Kidney (tissue), 22 donors: ENCODE measurements at places on chromosomes 5 and 9. TPM values are rescaled to one million over a fixed set of nuclear protein-coding genes. Genes with fewer than 3 reads are reported as not detected.

Gene SARDH
- total RNA-seq, result 4.6 TPM

- no peak for DNase-seq
Observed at GRCh38 chr9:118586978-118587377, 782.3 kb downstream of the BRINP1 start.

DNA sequence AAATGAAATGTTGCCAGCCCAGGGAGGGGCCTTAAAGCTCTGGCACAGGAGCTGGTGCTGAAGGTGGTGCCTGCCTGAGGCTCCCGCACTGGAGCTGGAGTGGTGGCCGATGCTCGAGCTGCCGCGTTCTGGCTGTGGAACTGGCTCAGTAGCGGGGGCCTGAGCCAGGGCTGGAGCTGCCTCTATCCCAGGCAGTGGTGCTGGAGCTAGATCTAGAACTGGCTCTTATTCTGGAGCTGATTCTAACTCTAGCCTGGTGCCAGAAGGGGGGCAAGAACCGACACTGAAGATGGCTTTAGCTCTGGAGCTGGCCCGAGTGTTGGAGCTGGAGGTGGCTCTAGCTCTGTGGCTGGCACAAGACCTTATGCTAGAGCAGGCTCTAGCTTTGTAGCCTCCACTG is 19.2 kb downstream of the OBP2B start:
- DNase-seq, result peak; percentile 41

Gene ADAMTSL2
- total RNA-seq, result 32.1 TPM

DNA sequence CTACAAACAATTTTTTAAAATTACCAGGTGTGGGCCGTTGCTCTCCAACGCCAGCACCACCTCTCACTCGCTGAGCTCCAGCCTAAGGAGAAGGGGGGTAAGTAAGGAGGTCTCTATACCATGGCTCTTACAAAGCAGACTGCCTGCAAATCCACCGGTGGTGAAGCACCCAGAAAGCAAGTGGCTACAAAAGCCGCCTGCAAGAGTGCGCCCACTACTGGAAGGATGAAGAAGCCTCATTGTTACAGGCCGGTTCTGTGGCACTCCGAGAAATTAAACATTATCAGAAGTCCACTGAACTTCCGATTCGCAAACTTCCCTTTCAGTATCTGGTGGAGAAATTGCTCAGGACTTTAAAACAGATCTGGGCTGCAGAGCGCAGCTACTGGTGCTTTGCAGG is 46.0 kb downstream of the CDO1 start:
- no peak for DNase-seq
